ENCODE measurements at places on chromosomes 1 and 21.

DNA sequence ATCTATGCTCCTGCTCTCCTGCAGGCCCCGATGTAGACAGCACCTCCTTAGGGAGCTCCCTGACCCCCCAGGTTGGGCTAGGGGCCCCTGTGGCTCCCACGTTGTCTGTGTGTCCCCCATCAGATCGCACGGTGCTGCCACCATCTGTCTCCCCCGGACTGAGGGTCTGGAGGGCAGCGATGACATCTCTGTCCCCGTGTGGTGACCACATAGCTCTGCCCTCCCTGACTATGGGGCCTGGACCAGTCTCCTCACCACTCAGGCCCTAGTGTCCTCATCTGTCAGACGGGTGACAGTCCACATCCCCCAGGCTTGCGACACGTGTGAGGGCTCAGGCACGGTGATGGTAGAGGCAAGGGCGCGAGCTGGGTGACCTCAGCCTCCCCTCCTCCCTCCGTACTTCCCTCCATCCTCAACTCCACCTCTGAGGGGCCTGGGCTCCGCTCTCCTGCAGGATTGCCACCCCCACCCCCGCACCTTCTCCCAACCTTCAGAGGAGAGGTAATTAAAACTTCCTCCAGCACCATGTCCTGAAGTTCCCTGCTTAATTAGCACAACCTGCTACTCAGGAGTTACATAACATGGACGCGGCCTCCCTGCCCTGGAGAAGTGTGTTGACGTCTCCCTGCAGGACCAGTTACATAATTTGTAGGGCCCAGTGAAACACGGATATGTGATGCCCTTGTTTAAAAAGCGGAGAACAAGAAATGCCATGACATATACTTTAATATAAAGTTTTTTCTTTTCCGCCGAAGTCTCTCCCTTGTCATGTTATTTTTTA is 288.2 kb downstream of the PTPRU start:
- DNase-seq, result no peak

DNA sequence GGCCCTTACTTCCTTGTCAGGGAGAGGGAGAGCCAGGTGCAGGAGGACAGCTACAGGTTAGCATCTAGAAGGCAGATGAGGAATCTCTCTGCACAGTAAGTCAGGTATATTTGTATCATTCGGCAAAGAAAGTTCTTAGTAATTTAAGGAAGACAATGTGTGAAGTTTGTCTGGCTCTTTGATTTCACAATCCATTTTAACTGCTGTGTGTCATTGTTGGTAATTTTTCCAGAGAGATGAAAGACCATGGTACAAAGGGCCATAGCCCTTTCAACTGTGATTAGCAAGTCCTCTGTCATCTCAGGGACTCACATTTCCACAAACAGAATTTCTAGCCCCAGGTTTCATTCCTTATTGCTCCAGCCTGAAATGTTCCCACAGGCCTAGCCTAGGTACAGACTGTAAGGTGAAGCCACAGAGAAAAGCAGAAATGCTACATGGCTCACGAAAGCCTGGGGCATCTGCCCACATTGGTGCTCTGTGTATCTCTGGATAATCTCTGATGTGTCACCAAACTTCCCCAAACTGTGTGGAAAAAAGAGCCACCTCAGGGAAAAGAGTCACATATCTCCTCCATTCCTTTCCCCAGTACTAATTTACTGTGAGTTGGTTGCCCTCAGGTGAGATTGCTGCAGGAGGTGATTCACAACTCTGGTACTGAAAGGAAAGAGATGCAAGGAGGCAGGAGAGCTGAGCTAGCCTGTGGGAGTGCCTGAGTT is 70.6 kb downstream of the SYT6 start:
- no peak for DNase-seq

DNA sequence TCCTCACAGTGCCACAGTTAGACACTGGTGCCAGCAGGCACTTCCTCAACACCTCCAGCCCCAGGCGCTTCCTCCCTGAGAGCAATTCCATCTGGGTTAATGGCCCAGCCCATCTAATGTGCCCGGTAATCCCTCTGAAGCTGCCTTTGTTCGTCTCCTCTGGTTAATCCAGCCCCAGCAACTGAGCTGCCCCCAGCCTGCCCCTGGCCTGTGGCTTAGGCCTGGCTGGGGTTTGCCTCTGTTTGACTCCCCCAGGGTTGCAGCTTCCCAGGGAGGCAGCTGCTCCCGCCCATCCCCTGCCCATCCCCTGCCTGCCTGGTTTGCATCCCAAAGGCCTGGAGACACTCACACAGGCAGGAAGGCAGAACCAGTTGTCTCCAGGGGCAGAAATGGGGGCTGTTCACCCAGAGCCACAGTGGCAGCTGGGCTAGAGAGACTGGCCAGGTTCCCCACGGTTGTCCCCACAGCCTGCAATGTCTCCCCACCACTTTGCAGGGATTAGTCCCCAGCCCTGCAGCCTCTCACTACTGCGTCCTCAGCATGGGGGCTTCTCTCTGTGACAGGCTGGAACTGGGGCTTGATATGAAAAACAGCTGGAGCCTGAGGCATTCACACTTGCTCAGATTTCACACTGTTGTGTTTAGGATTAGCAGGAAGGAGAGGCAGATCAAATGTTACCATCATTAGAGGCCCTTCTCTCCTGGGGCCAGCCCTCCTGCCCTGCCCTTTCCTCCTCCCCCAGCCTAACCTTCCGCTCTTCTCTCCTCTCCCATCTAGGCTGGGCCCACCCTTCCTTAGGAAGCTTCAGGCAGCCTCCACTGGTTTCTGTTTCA is 120.2 kb downstream of the TLR5 start:
- no peak for DNase-seq

- no peak for DNase-seq
Measured at GRCh38 chr1:76715474-76715873, 151.8 kb upstream of the ST6GALNAC5 start.

DNA sequence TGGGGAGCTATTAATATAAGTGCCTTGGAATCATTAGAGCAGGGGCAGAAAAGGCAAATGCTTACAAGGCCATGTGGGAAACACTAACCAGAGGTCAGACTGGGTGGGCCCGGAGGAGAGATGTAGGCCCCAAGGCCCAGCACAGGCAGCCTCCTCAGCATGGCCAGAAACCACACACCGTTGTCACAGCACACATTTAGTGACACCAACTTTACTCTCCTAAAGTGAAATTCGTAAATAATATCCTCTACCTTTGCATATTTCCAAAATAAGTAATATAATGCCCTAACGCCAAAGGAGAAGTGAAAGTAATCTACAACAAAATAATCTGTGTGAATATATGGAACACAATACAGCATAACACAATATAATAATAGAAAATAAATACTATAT is 62.6 kb downstream of the KIF21B start:
- no peak for DNase-seq

DNA sequence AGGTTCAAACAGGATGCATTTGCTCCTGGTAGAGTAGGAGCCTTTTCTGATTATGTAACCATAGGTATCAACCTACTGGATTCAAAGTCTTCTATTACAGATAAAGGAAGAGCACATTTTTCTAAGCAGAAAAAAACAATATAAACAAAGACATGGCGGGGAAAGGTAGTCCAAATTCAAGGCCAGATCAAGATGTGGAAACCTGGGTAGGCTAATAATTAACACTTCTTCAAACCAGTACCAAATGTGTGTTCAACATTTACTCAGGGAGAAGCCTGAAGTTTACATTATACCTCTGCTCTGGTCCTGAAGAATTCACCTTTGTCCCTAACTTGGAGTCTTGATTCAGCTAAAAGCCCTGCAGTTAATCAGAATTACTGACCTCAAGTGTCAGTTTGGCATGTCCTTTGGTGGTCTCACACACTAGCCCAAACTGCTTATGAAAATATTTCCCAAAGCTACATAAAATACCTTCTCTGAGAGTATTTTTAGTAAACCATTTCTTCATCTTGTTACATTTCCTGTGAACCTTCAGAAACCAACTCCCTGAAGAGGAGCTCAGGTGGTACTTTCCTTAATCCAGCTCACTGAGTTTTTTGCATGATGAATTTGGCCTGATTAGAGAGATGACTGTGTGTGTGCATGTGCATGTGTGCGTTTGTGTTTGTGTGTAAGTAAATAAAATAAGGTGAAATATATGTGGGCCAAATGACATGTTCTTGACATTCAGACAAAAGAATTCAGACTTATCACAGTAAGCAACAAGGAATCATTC is 70.2 kb downstream of the TOR3A start:
- DNase-seq, result no peak

Data from stimulated activated effector memory CD8-positive, alpha-beta T cell treated with anti-CD3 and anti-CD28 coated beads, Interleukin-12 subunit alpha, Interleukin-12 subunit beta, amount 100 ng/mL, for 72 hours (primary cell).